ENCODE measurements at places on chromosomes 6 and 20.

DNA sequence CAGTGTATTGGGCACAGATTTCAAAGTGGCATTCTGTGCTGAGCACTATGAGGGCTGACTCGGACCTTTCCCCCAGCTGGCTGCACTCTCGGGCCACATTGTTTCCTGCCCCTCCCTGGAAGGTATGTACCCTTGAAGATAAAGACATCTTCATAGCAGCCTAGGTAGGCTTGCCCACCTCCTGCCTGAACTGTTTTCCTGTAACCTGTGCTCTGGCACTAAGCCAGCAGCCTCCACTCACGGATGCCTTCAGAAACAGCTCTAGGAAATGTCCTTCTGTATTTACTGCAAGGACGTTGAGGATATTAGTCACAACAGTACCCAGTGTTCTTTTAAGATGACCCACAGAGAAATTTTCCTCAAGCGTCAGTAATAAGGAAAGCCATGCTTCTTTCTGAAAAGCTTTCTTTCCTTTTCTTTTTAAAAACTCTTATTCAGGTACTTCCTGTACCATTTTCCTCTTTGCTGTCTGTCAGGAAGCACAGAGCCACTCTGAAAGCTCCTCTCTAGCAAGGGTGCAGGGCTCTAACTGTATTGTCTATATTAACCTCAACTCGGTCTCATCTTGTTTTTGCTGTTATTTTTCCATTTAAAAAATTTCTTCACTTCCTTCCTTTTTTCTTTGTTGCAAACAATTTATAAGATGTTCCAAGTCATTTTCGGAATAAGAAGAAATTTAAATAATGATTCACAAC is 43.5 kb downstream of the TTI1 start:
- ATAC-seq, result no peak

- ATAC-seq, result peak; percentile 99
Measured at GRCh38 chr6:81938014-81938856, 185.8 kb upstream of the TENT5A start.

- ATAC-seq, result no peak
Measured at GRCh38 chr6:20997143-20997769, 463.0 kb downstream of the CDKAL1 start.

GRCh38 chr6:106637051-106637716 is 7.8 kb downstream of the QRSL1 start:
- no peak for ATAC-seq

DNA sequence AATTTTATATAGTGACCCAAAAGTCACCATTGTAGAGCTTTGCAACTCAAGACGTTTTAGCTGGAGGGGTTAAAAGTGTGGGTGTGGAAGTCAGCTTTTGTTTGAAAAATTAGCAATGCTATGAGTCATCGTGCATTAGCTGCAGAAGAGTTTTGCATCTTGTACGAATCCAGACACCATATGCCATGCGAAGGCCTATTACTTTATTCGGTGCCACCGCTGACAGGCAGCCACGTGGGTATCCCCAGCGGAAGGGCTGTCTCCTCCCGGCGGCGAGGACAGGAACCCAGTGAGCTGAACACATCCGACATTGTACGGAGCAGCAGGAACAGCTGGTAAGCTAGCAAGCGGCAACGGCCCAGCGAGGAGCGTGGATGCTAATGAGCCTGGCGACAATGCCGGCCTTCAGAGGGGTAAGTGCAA is 84.4 kb downstream of the INSM1 start:
- ATAC-seq, result peak; percentile 94

- ATAC-seq, result no peak
Measured at GRCh38 chr20:57773059-57773815, 63.4 kb upstream of the PMEPA1 start.

GRCh38 chr20:12077875-12078274 is 160.2 kb downstream of the BTBD3 start:
- ATAC-seq, result no peak

DNA sequence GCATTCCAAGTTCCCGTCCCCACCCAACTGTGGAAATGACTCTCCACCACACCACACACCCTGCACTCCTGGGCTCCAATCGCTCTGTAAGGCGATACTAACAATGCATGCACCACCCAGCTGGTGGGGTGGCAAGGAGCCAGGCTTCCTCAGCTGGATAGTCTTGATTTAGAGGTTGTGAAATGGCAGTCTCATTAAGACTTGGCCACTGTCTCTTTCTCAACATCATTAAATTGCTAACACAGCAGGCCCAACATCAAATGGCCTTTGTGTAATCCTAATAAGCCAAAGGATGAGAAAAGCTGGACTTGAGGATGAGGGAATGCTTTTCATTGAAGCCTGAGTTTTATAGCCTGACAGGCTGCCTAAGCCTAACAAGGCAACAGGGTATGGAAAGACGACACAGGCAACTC is 223.7 kb downstream of the GMDS start:
- ATAC-seq, result peak; percentile 98

DNA sequence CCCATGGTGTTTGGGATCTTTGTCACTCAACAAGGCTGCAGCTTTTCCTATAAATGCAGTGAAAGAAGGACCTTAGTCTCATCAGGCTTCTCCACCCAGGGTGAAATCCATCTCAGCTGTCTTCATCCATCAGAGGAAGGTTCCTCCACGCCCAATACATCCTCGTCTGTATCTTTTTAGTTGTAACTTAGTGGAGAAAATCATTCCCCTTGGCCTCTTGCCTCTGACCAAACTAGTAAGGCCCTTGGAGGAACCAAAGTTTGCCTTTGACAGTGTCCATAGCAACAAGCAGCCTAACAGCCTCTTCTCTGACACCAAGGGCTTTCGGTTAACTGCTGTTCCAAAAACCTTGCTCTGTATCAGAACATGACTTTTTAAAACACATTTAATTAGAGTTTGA is 230.3 kb upstream of the ECI2 start:
- no peak for ATAC-seq

DNA sequence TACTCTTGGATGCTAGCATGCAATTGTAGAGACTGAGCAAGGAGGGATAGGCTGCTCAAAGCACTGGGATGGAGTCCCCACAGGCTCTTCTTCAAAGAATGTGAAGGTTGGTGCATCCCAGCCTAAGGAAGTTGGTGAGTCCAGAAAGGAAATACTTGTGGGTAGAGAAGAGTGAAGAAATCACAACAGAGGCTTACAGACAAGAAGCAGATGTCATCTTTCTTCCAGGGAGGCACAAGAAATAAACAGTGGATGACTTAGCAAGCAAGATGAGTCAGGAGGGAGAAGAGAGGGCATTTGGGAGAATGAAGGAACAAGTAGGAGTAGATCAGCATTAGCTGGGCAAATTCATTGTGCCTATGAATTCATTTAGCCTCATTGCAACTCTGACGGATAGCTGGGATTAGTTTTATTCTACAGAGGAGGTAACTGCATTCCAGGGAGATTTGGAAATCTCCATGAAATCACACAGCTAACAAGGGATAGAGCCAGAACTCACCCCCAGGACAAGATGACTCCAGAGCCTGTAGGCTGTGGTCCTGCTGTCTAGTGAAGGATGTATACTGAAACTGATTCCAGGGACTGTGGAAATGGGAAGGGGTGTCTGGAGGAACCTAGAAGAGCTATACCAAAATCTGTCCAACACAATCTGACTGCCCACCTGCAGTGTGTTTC is 125.8 kb upstream of the SPTLC3 start:
- ATAC-seq, result no peak

- no peak for ATAC-seq
Measured at GRCh38 chr20:2137552-2138201, 36.0 kb downstream of the STK35 start.

DNA sequence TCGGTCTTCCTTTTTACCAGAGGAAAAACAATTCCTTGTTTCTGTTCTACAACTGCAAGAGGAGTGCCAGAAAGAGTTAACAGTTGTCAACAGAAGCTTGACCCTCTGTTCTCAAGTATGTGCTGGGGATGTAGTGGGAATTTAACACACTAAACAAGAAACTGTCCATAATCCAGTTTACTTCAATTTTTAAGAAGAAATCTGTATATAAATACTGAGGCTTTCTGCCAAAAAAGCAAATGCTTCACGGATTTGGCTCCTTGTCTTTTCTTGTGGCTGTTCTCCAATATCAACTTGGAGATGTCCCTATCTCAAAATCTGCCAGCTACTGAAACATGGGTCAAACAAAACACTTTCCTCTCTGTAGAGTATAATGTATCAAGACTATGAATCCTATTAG is 26.8 kb downstream of the REV3L start:
- no peak for ATAC-seq

GRCh38 chr6:1610497-1611321 is 994 bp downstream of the FOXC1 start:
- peak; percentile 19 for ATAC-seq

- peak; percentile 63 for ATAC-seq
Measured at GRCh38 chr6:25027221-25027916, 91.6 kb upstream of the RIPOR2 start.

DNA sequence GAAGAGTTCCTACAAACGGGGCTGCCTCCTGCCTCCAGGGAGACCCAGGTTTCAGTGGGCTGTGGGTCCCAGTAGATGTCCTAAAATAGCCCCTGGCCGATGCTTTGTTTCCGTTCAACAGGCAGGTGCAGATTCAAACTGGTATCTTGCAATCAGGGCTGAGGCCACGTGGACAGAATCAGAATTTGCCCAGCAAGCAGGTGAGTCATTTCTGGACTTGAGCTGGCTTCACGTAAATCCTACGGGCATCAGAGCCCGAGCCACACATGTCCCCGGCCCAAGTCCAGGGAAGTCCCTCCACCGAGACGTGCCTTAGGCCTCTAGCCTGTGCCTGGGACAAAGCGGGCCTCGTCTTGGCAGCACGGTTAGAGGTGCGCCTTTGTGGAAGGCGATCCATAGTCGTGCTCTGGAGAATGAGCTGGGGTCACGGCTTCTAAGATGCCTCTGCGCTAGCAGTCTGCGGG is 101.6 kb upstream of the FRMD1 start:
- ATAC-seq, result no peak

- ATAC-seq, result no peak
Measured at GRCh38 chr6:138507977-138508675, 8.8 kb upstream of the NHSL1 start.

GRCh38 chr6:166613027-166613426 is 14.0 kb downstream of the RPS6KA2 start:
- ATAC-seq, result no peak

DNA sequence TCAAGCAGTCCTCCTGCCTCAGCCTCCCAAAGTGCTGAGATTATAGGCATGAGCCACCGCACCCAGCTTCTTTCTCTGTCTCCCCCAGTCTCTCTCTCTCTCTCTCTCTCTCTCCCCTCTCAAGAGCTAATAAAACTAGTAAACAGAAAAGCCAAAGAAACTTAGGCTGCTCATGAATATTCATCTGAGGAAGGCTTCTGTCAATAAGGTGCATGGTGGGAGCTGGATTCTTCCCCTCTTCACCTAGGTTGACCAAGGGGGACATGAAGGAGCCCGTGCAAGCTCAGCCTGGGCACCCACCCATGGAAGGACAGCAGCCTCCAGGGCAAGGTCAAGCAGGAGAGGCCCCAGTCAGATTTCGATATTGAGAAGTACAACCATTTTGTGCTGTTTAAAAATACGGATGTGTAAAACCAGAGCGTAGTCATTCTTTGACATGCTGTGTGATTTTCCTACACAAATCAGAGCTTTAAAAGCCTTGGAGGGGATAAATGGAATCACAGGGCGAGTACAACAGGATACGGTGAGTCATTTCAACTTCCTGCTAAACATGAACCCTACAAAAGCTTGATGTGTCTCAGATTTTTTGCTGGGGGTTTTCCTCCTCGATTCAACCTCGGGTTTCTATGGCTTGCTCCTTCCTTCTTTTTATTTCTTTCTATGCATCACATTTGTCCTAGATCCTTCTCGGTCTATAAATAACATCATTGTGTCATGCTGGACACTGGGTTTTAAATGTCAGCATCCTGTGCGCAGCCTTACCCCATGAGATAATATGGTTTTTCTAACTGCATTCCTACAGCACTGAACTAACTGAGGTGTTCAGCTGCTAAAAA is 368.9 kb upstream of the JARID2 start:
- ATAC-seq, result peak; percentile 88

DNA sequence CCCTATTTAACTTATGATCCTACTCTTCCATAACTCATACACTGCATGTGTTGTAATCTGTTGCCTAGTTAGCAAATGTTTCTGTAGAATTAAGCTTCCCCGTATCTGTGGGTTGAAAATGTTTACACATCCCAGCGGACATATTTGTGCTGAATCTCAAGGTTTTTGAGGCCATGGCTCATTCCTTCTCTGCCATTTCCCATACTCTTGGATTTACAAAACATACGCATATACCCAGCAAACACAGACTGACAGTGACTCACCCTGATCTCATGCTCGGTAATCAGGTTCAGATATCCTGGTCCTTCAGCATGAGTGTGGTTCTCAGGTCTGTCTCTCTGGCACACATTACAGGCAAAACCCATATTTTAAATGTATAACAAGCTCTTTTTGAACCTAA is 58.7 kb downstream of the AGPAT4 start:
- peak; percentile 96 for ATAC-seq

DNA sequence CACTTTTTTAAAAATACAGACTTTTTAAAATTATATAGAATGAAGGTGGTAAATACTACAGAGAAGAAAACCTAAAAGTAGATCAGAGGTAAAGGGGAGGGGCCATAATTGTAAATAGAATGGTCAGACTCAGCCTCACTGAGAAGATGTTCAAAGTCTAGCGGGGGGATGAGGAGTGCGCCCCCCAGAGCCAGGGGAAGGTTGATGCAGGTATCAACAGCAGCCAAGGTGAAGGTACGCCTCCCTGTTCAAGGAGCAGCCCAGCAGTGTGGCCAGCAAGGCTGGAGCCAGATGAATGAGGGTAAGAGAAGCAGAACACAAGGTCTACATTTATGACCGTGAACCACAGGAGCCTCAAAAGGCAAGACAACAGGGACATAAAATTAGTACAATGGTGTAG is 204.1 kb downstream of the PTPRT start:
- no peak for ATAC-seq

GRCh38 chr6:135951169-135951568 is 99.7 kb downstream of the PDE7B start:
- ATAC-seq, result no peak

- ATAC-seq, result no peak
Measured at GRCh38 chr6:37180075-37180474, 10.1 kb downstream of the PIM1 start.

DNA sequence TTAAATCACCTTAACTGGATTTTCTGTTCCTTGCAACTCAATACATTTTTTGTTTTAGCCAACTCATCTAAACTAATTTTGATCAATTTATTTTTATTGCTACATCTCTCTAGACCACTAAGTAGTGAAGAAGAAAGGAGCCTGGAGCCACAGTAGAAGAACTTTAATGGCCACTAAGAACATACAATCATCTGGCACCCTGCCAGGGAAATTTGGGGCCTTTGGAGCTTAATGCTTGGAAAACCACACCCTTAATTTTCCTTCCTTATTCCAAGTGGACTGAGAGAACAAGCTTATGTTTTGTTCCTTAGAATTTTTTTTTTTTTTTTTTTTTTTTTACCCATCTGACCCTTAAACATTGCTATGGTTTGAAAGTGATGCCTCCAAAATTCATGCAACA is 12.0 kb upstream of the GMDS start:
- no peak for ATAC-seq

- ATAC-seq, result peak; percentile 24
Measured at GRCh38 chr20:49787371-49788357, 25.0 kb upstream of the SLC9A8 start.

DNA sequence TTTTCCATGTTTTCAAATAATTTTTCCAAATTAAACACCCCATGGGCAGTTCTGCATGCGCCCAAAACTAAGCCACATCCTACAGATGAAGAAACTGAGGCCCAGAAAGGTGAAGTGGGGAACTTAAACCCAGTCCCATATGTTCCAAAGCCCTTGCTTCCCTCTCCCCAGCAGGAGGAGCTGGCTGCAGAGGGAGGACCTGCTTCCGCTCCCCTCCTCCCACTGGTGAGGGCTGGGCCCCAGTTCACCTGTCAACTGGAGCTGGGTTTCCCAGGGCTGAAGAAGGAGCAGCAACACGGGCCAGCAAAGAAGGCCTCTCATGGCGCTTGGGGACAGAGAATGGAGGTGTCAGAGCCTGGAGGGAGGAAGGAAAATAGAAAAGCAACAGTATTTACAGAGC is 1.4 kb upstream of the RBPJL start:
- no peak for ATAC-seq

Measured in esophagus mucosa (tissue), 1 donor.